ENCODE measurements at places on chromosomes 3 and 15.
A peak's percentile ranks its signal among the peaks of the same experiment; 100 is the strongest.

GRCh38 chr3:14317057-14317553, 85.3 kb upstream of the SLC6A6 start:
- no peak for DNase-seq

GRCh38 chr3:88824666-88825564, 282.5 kb upstream of the EPHA3 start:
- no peak for DNase-seq

GRCh38 chr15:79004336-79004735, 59.5 kb upstream of the CTSH start:
- no peak for DNase-seq

GRCh38 chr3:147471741-147472140, 62.6 kb downstream of the ZIC1 start:
- DNase-seq: no peak

DNA sequence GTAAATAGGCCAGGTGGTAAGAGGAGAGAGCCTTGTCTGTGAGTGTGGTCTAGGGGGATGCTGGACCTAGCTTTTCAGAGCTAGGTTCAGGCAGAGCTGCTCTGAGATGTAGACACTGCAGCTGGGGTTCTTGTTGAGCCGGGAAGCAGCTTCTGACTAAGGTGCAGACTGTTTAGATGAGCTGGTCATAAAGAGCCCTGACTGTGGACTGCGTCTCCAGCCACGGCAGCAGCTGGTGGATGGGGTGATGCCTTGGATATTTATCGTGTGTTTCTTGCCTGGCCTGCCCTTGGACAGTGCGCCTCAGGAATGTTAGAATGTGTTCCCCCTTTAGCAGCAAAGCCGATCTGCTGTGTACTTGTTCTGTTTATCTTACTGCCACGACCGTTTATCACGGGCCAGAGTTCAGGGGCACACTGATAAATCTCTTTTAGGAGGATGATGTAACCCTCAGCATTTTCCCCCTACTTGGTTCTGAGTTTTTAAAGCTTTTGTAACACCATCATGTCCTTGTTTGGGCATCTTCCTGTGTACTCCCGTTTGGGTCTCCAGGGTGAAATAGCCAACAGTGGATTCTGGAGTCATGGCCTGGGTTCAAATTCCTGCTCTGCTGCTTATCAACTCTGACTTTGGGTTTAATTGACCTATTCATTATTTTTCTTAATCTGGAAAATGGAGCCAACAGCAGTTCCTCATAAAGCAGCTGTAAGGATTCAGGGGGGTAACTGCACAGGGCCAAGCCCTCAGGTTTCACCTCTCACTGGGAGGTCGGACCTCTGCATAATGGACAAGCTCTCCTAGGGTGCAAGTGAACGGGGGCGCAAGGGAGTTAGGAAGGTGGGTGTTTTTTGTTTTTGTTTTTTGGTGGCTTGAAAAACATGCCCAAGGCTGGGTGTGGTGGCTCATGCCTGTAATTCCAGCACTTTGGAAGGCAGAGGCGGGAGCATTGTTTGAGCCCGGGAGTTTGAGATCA, 51.4 kb downstream of the FLNB start:
- no peak for DNase-seq

DNA sequence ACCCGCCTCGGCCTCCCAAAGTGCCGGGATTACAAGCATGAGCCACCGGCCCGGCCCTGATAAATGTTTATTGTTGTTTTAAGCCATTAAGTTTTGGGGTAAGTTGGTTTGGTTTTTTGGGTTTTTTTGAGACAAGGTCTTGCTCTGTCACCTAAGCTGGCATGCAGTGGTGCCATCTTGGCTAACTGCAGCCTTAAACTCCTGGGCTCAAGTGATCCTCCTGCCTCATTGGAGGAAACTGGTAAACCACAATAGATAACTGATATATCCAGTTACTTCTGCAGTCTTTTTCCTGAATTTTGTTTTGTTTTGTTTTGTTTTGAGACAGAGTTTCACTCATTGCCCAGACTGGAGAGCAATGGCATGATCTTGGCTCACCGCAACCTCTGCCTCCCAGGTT, 4.2 kb downstream of the SLC25A20 start:
- no peak for DNase-seq

- no peak for DNase-seq
These were observed 153.6 kb upstream of the ZNF717 start for GRCh38 chr3:75938921-75939320.

DNA sequence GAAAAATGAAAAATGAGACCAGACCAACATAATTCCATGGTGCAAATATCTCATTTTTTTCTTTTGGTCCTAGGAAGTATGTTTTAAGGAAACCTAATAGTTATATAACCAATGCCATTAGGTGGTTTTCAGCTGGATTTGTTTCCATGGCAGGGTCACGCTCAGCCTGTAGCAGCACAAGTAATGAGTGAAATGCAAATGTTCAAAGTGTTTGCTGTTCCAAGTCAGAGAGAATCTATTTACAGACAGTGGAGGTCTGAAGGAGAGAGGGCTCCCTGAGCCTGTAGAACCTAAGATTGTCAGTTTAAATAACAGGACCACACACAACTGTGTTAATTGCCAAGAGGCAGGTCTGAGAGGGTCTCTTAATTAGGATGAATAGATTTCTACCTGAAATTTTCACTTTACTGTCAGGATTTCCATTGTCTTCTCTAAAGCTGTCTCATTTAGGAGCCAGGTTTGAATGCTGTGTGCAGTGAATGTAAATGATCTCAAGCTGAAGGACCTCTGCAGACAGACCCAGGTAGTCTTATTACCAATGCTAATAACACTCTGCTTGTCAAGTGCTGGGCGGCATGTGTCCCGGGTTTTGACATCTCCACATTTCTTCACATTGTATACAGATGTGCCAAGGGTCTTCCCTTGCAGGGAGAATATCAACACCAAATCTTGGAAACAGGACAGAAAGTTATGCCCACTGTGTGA, 317.3 kb upstream of the NECTIN3 start:
- peak; percentile 1 for DNase-seq

GRCh38 chr3:27368831-27369607, at the start of gene NEK10:
Gene NEK10 (minus strand): TSS chr3:27369383. CDS start chr3:27352882, 16,501 bp downstream.
- peak; percentile 87 for DNase-seq

DNA sequence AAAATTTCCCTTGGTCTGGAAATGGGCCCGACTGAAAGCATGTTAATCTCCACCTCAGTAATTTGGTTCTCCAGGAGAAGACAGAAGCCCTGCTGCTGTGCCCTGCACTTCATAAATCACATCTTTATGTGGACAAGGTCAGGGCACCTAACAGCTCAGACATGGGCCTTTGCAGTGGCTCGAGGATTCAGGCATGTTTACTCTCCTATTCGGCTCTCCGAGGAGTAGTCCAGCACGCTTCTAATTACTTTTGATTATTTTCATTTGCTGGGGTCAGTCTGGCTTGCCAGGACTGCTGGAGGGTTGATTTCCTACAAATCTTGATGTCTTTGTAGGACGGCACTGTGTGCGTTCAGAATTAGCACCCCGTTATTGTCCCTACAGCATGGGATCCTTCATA, 511.2 kb downstream of the MECOM start:
- DNase-seq: no peak

- peak; percentile 33 for DNase-seq
These were observed 182.7 kb downstream of the CNTN6 start for GRCh38 chr3:1275495-1275894.

GRCh38 chr3:50147447-50147846, 7.7 kb upstream of the SEMA3F start:
- no peak for DNase-seq

- DNase-seq: no peak
These were observed 11.5 kb downstream of the CPNE9 start for GRCh38 chr3:9715136-9715535.

DNA sequence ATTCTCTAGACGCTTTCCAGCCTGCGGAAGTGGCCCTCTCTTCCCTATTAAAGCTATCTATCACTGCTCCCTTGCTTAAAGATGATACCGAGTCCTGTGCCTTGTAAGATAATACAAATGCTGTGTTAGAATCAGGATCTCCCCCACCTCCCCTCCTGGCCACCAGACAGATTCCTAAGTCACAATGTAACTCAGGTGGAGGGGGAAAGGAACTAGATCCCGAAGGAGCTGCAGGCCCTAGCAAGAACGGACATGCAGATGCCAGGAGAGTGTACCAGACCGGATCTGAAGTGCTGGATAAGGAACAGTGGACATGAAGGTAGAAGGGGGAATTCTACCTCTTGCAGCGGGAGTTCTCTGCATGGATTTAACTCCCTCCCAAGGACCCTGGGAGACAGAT, 230.7 kb upstream of the LYSMD4 start:
- no peak for DNase-seq

DNA sequence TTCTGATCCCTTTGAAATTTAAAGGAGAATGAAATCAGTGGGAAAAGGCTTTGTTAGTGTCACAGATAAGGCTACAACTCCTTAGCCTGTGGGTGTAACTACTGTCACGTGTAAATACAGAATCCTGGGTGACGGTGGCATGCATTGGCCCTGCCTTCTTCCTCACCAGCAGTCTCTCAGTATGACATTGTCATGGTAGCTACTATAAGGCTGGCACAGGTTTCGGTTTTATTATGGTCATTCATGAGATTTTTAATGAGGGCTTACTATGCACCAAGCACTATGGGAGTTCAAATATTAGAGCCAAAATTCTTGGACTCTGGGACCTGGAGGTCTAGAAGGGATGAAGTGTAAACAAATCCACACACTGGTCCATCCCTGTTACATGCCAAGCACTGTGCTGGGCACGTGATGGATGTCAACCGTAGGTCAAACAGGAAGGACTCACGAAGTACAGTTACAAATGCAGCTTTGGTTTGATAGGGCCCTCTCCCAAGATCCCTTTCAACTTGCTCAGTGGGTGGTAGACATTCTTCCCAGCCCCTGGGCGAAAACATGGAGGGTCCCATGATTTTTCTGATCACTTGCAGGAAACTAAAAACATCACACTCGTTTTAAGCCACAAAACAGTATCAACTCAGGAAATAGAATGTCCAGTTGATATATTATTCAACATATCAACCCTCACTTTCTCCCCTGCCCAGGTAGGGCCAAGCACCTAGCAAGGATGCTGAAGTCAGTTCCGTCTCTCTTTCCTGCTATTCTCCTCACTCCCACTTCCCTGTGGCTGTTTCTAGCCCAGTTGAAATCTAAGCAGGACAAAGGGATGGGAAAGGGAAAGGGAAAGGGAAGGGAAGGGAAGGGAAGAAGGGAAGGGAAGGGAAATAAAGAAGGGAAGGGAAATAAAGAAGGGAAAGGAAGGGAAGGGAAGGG, 25.3 kb downstream of the BFSP2 start:
- DNase-seq: no peak

GRCh38 chr15:92812271-92812670, 87.9 kb upstream of the CHD2 start:
- DNase-seq: no peak

- DNase-seq: no peak
These were observed 660.1 kb upstream of the SGO1 start for GRCh38 chr3:20846066-20846465.

DNA sequence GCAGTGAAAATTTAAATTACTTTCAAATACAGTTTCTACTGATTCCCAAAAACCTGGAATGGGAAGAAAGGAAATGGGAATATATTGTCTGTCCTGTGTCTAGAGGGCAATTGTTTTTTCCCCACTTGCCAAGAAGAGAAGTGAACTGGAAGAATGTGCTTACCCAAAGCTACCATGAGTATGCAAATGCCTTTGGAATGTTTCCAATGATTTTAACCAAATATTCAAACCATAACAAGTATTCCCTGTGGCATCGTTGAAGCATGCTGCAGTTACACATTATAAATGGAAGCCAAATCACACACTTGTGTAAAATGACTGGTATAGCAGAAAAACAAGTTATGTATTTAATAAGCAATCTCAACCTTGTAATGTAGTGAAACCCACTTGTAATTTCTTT, 368.2 kb downstream of the GBE1 start:
- no peak for DNase-seq

- no peak for DNase-seq
These were observed 324.3 kb downstream of the FEZF2 start for GRCh38 chr3:62049033-62049432.

DNA sequence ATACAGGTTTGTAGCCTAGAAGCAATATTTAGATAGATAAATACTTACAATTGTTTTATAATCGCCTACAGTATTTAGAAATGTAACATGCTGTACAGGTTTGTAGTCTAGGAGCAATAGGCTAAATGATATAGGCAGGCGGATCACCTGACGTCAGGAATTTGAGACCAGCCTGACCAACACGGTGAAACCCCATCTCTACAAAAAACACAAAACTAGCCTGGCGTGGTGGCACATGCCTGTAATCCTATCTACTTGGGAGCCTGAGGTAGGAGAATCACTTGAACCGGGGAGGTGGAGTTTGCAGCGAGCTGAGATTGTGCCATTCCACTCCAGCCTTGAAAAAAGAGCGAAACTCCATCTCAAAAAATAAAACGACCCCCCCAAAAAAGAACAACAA, 375.2 kb upstream of the EPHA3 start:
- DNase-seq: no peak

- no peak for DNase-seq
These were observed 14.4 kb upstream of the C3orf80 start for GRCh38 chr3:160210799-160211221.

GRCh38 chr3:126807795-126808194, 103.8 kb downstream of the CHCHD6 start:
- no peak for DNase-seq

All from putamen (tissue), 1 donor.